Non-pigmented ciliary epithelial cell (primary cell): ENCODE measurements at places on chromosomes 5 and 9.

- DNase-seq: no peak
Measured at GRCh38 chr5:166883016-166883415, 1408.4 kb upstream of the WWC1 start.

DNA sequence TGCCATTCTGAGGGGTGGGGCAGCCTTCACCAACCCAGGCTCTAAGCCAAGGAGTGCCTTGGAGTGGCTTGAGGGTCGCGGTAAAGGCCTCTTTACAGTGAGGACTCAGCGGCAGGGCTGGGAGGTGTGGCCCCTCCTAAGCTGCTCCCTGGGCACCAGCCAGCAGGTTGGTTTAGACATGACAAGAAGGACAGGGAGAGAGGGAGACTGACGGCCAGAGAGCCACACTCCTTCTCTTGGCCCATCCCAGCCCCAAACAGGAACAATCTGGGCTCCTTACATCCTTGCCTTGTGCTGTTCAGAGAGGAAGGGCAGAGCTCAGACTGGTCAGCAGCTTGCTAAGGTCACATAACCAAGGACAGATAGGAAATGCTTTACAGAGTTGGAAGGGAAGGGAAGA lies 94.5 kb downstream of the LMX1B start:
- DNase-seq: no peak

GRCh38 chr9:71835596-71835995 lies 67.3 kb upstream of the CEMIP2 start:
- DNase-seq: no peak

DNA sequence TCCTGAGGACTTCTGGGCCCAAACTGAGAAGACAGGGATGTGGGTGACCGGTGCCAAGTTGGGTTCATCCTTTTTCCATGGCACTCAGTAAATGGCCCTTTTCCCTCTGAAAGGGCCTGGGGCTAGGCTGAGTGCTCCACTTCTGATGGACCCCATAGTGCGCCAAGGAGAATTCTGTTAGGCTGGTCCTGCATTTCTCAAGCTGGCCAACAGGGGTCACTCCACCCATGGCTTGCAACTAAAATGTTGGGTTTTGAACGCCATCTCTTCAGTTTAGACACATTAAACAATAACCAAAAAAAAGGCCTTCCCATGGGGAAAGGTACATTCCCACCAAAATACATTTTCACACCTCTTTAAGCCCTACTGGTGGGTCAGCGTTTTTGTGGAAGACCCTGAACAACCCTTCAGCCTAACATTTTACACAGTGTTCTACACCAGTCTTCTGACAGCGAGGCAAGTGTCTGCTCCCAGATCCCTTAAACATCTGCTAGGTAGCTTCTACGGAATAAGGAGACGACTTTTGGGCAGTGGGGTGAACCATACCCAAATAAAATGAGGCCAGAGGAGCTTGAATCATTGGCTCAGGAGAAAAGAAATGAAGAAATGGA lies 27.3 kb downstream of the CNTFR start:
- no peak for DNase-seq

GRCh38 chr5:160926428-160926827 lies 74.4 kb upstream of the ATP10B start:
- no peak for DNase-seq

DNA sequence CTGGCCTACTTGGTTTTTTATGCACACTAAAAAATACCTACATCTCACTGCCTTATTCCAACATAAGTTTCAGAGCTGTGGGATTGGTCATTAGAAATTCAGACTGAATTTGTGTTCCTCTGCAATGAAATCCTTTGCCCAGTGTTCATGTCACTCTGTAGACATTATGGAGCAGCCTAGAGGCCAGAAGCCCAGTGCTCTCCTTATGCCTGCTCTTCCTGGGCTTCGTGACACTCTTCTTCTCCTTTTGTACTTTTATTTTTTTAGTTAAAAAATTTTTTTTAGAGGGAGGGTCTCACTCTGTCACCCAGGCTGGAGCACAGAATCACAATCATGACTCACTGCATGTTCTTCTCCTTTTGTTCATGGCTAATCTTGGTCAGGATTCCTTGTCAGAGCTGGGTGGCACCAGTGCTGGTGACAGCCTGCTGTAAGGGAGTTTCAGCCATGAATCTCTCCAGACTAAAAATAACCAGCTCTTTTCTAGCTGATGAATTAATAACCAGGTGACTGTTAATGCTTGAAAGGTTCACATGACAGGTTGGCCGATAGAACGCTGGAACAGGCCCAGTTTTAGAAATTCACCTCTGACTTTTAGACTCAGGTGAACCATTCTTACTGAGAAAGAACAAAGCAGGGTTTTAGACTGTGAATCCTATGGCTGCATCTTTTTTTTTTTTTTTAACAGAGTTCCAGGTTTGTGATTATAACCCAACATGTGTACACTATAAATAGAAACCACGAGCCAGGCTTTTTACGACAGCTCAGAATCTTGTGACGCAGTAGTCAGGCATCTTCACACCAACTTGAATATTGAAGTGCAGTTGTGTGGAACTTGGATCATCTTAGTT lies 34.1 kb upstream of the C5orf47 start:
- DNase-seq: peak; percentile 57

- no peak for DNase-seq
Measured at GRCh38 chr9:113737517-113738271, 138.4 kb upstream of the ZNF618 start.

- no peak for DNase-seq
Measured at GRCh38 chr5:6291961-6292360, 86.4 kb downstream of the MED10 start.

GRCh38 chr9:79701651-79702050 lies 129.9 kb downstream of the TLE4 start:
- DNase-seq: no peak

GRCh38 chr9:21883642-21884041 lies 81.2 kb downstream of the MTAP start:
- DNase-seq: no peak

DNA sequence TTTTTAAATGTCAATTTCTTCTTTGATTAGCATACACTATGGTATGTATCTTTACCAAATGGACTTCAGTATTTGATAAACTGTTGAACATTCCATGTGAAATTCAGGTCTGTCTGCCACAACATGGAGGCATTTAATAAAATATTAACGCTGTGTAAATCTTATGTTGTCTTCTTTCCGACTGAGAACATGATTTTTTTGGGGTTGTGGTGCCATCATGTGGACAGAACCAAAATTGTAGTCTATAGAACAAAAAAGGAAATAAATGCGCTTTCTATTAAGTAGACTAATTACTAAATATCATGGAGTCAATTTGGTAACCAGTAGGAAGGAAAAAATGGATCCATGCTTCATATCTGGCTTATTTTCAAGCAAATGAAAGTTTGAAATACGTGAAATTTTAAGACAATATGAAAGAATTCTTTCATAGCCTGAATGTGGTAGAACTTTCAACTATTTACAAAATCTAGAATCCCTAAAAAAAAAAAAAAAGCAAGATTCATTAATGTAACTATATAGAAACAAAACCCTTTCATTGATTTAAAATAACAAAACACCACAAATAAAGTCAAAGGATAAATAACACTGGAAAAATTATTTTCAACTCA lies 2.8 kb upstream of the PLK2 start:
- DNase-seq: no peak

DNA sequence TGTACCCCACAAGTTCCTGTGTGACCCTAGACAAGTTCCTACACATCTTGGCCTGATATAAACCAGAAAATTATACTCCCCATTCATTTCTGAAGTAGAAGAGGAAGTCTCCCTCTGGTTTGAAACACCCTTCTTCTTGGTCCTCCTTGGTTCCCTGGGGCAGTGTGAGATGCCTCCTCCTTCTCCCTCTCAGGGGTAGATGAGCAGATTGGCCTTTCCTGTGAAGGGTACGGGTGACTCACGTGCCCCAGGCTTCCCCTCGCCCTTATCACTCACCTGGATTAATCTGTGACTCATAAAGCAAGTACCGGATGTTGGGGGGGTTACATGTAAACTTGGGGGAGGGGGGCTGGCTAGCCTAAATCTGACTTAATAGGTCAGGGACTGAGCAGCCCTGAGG lies 11.1 kb upstream of the AQP3 start:
- DNase-seq: no peak

- DNase-seq: no peak
Measured at GRCh38 chr5:98066910-98067309, 706.6 kb upstream of the RGMB start.

DNA sequence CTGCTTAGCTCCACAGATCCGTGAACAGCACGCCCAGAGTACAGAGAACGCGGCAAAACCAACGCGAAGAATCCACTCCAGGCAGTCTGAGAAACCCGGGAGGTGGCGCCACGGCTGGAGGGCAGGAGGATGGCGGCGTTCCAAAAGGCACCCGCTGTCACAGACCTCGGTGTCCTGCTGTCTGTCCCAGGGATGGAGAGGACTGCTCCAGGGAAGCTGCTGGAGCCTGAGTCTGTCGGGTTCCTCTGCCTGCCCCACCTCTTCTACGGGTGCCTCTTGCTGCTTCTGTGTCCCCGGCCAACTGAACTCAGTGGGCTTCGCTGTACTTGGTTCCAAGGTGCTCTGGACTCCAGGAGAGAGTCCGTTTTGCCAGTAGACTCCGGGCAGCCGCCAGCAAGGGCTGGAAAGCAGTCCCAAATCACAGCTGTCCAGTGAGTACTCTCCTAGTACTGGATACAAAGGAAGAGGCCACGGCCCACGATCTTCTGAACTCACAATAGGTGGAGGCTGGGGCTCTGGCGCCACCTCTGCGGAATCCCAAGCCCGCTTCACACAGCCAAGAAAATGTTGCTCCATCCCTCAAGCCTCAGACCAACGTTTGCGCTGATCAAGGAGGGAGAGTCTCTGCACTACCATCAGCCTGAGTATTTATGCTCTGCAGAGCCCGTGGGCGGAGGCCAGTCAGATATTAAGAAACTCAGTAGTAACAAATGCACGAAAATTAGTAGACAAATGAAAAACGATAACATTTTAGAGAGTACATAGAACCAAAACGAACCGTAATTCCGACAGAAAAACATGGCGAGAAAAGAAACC lies 440 bp downstream of the ANXA2R start:
- DNase-seq: no peak

DNA sequence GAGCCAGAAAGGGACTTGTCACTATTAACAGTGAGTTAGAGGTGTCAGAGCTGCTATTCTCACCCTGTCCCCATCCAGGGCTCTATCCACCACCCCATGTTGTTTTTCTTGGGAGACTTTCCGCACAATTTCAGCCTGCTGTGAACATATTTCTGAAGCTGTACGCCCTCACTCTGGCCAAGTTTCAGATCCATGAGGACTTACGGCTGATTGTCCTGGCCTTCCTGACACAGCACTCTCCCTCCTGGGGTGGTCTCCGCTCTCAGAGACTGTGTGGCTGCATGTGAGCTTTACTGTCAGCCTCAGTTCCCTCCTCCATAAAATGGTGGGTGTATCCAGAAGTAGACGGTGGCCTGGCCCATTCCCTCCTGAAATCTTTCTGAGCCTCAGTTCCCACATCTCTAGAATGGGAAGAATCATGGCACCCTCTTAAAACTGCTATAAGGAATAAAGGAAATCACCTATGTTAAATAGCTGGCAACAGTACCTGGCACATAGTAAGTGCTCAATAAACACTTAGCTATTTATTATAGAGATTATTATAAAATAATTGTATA lies 804 bp upstream of the IL17B start:
- DNase-seq: no peak

GRCh38 chr9:129542741-129543140 lies 78.2 kb downstream of the C9orf50 start:
- DNase-seq: no peak

DNA sequence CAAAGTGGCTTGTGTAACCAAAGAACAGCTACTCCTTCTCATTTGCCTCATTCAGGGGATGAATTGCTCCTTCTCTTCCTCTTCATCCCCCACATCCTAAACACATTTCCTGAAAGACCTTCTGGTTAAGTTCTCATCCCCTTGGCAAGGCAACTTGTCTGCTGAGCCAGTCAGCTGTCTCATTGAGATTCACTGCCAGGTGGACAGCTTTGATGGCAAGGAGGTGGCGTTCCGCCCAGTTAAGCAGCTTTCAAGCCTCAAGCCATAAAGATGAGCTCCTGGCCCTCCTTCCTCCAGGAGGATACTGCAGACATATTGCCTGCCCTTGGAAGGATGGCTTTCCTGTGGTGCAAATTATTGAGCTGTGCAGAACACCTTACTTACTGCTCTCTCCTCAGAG lies 448.6 kb upstream of the MPDZ start:
- no peak for DNase-seq

GRCh38 chr5:61621202-61621650 lies 289.2 kb downstream of the ZSWIM6 start:
- no peak for DNase-seq

DNA sequence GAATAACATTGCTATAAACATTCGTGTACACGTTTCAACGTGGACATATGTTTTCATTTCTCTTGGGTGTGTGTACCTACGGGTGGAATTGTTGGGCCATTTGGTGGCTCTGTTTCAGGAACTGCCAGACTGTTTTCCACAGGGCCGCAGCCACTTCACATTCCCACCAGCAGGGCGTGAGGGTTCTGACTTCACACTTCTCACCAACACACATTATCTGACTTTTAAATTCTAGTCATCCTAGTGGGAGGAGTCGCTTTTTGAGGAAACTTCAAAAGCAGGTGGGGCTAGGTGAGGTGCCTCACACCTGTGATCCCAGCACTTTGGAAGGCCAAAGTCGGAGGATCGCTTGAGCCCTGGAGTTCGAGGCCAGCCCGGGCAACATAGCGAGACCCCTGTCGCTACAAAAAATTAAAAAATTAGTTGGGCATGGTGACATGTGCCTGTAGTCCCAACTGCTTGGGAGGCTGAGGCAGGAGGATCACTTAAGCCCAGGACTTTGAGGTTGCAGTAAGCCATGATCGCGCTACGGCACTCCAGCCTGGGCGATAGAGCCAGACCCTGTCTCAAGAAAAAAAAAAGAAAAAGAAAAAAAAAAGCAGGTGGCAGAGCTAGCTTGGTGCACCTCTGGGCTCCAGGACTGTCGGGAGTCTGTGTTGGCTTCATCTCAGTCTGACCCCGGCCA lies 28.5 kb downstream of the TSPAN17 start:
- DNase-seq: no peak

GRCh38 chr9:132809677-132810271 lies 68.3 kb downstream of the AK8 start:
- no peak for DNase-seq

- DNase-seq: no peak
Measured at GRCh38 chr5:133370036-133370831, 242.1 kb downstream of the FSTL4 start.

- DNase-seq: no peak
Measured at GRCh38 chr5:84430079-84430478, 45.4 kb upstream of the EDIL3 start.

DNA sequence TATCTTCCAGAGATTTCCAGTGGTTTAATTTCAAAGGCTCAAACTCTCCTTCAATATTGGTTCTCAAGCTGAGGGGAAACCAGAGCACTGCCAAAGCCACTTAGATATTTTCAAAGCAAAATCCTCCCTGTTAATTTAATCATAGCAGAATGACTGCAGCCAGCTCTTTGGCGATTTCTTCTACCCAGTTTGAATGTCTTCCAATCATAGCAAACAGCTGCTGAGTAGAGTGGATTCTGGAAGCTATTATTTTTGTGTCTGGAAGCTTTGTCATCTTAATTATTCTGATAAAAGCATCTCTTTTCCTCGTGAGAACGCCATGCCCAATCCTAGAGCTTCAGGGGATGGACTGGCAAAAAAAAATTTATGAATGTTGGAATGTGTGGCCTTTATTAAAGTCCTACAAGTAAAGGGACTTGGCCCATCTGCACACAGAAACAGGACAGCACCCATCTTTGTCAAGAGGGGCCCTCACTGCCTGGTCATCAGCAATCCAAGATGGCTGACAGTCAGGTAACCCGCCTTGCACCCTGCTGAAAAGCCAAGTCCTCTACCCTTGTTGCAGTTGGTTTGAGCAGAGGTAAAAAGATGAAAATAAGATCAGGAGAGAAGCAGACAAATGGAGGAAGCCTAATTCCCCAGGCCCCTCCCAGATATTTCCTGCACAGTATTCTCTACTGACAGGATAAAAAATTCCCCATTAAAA lies 125.1 kb downstream of the SUSD1 start:
- no peak for DNase-seq
